Naive thymus-derived CD4-positive, alpha-beta T cell (primary cell): ENCODE measurements at places on chromosomes 12 and 14. TPM values are rescaled to one million over a fixed set of nuclear protein-coding genes. Genes with fewer than 3 reads are reported as not detected.

The SYNDIG1L gene
- polyA plus RNA-seq: not detected

The KCNA1 gene
- polyA plus RNA-seq: not detected

The TMEM63C gene
- not detected for polyA plus RNA-seq

The RPL10L gene
- polyA plus RNA-seq: not detected

The PPP1R36 gene
- polyA plus RNA-seq: not detected

The LHX5 gene
- polyA plus RNA-seq: not detected

The TCL1B gene
- polyA plus RNA-seq: not detected

The KIAA0586 gene
- 29.2 TPM for polyA plus RNA-seq

The PROX2 gene
- 0.05 TPM for polyA plus RNA-seq

The TMEM233 gene
- polyA plus RNA-seq: not detected

The AHNAK2 gene
- not detected for polyA plus RNA-seq

The DNAJC22 gene
- not detected for polyA plus RNA-seq

The RAPGEF3 gene
- polyA plus RNA-seq: not detected

The HOXC5 gene
- polyA plus RNA-seq: not detected

The PLA2G1B gene
- polyA plus RNA-seq: not detected

The TAPBPL gene
- polyA plus RNA-seq: 48.7 TPM

The GZMH gene
- 0.83 TPM for polyA plus RNA-seq

The IFNG-AS1 gene
- 2.2 TPM for polyA plus RNA-seq

The PMEL gene
- polyA plus RNA-seq: 0.57 TPM

The KRT78 gene
- polyA plus RNA-seq: not detected

The BBS10 gene
- polyA plus RNA-seq: 2.3 TPM
